ENCODE measurements at places on chromosomes 3 and 15.

DNA sequence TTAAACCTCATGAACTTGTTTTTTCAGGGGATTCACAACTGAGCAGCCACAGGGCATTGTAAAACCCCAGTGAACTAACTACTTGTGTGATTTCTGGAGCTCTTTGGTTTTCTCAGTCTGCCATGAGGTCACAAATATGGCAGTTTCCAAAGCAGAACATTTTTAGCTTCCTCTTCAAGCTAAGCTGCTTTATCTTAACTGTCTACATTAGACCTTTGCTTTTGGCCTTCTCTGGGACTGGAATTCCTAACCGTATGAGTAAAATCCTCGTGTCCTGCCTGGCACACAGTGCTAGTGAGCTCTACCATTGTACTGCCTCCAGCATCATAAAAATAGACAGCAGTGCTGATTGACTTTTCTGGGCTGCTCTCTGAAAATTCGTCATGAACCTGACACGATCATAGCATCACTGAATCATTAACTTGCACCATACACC lies 22.1 kb downstream of the CDIN1 start:
- DNase-seq, result no peak

GRCh38 chr3:43195115-43195498 lies 89.2 kb upstream of the POMGNT2 start:
- DNase-seq, result no peak

DNA sequence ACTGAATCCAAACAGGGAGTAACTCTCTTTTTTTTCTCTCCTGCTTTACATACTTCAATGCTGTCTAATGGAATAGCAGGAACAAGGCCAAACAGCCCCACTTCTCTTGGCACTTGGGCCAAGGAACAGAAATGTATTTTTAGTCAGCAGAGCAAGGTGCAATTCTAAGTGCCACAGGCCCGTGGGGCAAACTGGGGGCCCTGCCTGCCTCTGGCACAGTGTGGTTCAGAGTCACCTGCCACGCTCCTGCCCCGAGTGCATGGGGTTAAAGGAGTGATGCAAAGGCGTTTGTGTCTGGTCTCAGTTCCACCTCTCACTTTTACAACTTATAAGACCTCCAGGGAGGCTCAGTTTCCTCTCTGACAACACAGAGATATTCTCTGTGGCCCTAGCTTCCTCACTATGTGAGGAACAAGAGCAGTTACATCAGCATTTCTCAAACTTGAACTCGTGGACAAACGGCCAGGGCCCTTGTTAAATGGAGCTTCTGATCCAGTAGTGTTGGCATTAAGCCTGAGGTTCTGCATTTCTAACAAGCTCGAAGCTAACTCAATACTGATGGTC lies 51.3 kb downstream of the LRIG1 start:
- DNase-seq, result peak; percentile 11

- peak; percentile 76 for DNase-seq
Observed at GRCh38 chr15:52139599-52140462, 27.3 kb upstream of the BCL2L10 start.

GRCh38 chr3:115436767-115437301 lies 186.5 kb upstream of the GAP43 start:
- DNase-seq, result peak; percentile 7

GRCh38 chr15:68366314-68366713 lies 65.6 kb downstream of the ITGA11 start:
- DNase-seq, result no peak

- no peak for DNase-seq
Observed at GRCh38 chr3:65449841-65450428, 588.8 kb downstream of the MAGI1 start.

- no peak for DNase-seq
Observed at GRCh38 chr3:62209101-62209500, 164.2 kb downstream of the FEZF2 start.

GRCh38 chr3:138434875-138435772 lies 708 bp downstream of the ESYT3 start:
- DNase-seq, result no peak

DNA sequence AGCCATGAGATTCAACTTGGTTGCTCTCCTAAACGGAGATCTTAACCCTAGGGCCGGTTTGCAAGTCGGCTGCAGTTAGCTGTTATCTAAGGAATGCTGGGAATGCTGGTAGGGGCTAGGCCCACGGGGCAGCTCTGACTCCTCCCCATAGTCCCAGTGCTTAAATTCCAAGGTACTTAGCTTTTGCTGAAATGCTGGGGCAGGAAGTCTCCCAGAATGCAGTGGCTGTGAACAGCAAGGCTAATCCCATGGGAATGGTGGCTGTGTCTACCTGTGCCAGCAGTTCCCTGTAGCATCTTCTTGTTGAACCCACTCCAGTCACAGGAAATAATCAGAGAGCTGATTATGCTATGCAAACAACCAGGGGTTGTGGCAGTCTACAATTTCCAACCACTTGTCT lies 102.5 kb upstream of the TJP1 start:
- no peak for DNase-seq

DNA sequence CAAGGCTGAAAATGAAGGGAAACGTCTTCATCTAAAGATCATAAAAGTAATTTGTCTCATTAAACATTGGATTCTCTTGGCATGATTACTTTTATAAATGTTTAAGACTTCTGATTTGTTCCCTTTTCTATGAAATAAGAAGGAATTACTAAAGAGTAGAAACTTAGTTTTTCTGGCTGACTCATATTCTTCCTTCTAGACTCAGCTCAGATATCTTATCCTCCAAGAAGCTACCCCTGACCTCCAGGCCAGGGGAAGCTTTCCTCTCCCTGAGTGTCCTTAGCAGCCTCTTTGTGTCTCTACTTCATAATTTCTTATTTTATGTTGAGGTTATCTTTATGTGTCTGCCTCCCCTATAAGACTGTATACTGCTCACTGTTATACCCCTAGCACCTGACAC lies 291.9 kb upstream of the STT3B start:
- DNase-seq, result peak; percentile 42

GRCh38 chr3:40079847-40080240 lies 229.7 kb upstream of the EIF1B start:
- DNase-seq, result no peak

- peak; percentile 87 for DNase-seq
Observed at GRCh38 chr15:38069511-38070011, 135.1 kb downstream of the TMCO5A start.

DNA sequence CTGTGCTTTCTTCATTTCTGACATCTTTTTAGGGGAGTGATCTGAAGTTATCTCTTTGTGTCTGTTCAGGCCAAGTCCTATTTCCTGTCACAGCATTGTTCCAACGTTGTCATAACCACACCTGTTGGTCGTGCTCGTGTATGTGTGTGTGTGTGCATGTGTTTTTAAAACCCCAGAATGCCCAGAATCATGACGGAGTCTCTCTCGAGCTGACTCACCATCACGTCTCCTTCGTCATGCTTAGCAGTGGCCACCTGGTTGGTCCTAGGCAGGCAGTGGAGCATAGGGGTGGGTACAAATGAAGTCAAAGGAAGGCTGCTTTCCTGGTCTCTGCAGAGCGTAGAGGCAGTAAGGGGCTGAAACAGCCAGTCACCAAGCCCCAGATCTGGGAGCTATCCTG lies 126.8 kb upstream of the ABHD17C start:
- no peak for DNase-seq

GRCh38 chr3:42544492-42545283 lies 37.1 kb downstream of the SEC22C start:
- DNase-seq, result no peak

DNA sequence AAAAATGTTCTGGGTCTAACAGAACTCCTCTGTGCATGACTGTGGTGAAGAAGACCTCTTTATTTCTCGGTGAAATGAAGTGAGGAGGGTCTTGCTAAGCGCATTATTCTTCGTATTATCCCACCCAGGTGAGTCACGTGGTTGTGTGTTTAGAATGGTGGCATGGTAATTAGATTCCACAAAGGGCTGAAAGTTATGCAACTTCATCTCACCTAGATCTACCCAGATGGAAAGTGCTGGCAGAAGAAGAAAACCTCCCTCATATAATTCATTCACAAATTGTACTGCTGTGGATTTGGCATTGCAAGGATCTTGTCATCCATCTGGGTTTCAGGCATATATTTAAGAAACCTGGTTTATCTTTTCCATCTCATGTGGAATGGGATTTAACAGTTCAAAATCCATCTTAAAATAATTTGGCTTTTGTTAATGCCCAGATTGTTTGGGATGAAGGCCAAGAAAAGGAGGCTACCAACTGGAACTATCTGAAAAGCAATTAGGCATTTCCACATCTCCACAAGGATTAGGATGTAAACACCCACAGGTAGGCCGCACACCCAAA lies 175.3 kb downstream of the PLCL2 start:
- no peak for DNase-seq

DNA sequence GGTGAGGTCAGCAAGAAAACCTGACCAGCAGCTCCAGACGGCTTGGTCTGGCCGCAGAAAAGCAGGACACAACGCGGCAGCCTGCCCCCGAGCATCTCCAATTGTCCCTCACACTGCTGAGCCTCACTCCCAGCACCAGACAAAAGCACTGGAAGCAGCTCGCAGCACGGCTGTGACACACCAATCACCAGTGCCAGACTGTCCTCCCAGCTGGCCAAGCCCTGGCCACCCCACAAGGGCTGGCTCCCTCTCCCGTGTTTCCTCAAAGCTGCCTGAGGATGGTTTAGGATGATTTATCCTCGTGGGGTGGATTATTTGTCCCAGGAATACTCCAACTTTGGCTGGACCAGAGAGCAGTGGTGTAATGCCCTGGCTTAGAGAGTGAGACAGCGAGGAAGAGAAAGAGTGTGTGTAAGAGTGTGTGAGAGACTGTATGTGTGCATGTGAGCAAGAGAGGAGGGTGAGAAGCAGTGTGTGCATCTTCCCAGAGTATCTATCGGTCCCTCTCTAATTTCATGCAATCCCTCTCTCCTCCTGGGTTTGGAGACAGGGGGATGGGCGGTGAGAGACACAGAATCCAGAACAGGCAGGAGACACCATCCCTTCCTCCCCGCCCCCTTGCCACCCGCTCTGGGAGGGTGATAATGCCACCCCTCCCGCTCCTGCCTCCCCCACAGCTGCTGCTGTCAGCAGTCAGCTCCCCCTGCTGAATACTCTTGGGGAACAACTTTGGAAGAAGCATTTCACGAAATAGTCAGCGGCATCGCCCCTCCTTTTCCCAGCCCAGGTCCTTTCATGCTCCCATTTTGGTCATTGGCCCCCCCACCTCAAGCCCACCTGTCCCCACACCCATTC lies 34.2 kb downstream of the SEMA5B start:
- DNase-seq, result no peak

- DNase-seq, result peak; percentile 90
Observed at GRCh38 chr3:98600412-98601095, 7.1 kb upstream of the CPOX start.

DNA sequence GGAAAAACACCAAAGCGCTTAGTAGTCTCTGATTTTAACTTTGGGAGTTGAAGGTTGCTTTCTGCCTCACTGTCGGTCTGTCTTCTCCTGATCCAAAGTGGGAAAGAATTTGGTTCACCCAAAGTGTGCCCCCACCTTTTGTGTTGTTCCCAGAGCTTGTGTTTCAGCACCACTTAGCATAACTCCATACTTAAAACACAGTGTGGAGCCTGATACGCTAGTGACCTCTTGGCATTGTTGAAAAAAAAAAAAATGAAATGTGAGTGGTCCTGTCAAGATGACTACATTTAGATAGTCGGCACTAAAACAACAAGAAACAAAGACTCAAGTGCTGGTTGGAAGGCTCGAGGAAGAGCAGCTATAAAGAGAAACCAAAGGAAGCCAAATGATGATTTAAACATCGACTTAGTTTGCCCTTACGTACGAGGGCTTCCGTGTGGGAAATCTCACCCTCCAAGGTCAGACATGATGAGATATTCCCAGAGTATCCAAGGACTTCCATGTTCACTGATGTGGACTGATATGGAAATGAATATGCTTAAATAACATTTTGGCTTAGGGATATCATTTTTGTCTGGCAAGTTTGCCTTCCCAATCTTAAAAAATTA lies 178.8 kb downstream of the MEIS2 start:
- DNase-seq, result no peak

DNA sequence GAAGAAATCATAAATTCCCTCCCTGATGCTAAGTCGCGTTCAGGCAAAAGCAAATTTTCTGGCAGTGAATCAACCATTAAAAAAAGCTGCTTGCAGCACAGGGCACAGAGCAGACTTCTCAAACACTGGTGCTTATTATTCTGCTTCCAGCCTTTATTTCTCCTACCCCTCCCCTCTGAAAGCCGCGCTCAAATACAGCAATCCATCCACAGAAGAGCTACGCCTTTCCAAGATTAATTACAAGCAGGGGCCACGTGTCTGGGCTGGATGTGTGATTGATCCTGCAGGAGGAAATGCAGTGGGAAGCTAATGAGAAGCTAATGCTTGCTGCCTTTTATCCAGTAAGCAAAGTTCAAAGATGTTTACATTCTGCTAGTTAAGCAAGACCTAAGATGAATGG lies 134.9 kb upstream of the TOPAZ1 start:
- DNase-seq, result no peak

- no peak for DNase-seq
Observed at GRCh38 chr3:100029689-100030088, 84.6 kb downstream of the FILIP1L start.

DNA sequence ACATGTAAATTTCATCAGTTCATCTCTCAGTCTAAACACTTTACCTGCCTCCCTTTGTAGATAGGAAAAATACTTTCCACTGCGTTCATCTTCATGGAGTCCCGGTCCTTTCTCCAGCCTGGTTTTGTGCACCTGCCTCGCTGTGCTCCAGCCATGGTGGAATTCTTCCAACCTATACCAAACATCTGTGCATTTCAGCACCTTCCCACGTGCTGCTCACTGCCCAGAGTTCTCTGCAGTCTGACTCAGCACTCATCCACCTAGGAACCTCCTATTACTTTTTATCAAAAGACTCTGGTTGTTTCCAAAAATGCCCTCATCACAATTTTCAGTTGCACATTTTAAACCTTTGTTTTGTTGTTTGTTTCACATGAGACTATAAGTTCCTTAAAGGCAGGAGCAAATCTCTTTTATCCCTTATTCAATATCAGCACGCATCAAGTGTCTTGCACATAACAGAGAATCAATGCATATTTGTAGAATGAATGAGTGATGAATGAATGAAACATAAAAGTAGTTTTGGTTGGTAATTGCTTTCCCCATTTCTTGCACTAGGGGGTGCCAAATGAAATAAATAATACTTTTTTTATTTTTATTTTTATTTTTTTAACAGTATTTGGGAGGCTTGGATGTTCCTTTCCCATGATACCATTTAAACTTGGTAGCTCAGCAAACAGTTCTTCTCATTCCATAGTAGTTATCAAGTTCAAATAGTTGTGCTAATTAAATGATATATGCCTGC lies 30.2 kb upstream of the ADAMTS9 start:
- no peak for DNase-seq
